ENCODE measurements at places on chromosomes 12 and 14. TPM values are rescaled to one million over a fixed set of nuclear protein-coding genes. Genes with fewer than 3 reads are reported as not detected.

GRCh38 chr12:4244868-4245267, 28.7 kb upstream of the CCND2 start:
- no peak for DNase-seq

DNA sequence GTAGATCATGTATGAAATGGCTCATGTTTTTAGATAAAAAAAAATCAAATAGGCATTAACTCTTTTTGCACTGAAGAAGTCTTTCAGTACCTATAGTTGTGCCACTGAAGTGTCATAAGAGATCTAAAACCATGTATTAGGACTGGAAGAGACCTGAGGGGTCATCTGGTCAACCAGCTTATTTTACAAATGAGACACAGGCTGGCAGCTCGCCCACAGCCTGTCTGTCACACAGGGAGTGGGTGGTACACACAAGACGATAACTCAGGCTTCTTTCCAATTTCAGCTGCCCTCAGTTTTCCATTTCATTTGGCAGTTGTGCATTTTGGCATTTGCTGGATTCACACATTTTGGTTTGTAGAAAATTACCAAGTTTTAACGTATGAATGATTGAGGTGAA, 34.7 kb downstream of the C12orf75 start:
- no peak for DNase-seq

DNA sequence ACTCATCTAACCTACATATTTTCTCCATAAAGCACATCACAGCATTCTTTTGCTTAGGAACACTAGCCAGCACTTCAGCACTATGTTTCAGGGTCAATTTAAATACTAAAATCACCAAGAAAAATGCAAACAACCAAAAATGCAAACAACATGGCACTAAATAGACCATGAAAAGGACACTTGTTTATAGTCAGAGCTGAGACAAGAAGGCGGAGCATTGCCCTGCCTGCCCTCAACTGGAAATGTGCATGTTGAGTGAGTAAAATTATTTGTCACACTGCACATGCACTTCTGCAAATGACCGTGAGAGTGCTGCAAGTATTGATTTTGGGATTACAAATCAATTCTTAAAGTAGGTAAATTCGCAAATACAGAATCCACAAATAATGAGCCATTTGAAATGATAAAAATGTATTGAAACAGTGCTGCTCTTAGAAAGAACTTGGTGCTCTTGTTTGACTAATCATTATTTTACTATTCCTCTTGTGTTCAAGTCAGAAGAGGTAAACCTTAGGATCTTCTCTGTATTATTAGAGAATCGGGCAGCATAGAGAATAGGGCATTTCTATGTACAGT, 34.8 kb downstream of the CFAP251 start:
- no peak for DNase-seq

The HSP90AA1 gene
- total RNA-seq = 518 TPM

GRCh38 chr12:79433465-79434072, 257.2 kb downstream of the PAWR start:
- no peak for DNase-seq

- DNase-seq = no peak
These were observed 270.5 kb downstream of the C12orf75 start for GRCh38 chr12:105600911-105601545.

The BMAL2 gene
- 14.7 TPM for total RNA-seq

- peak; percentile 37 for DNase-seq
These were observed 21.0 kb downstream of the KTN1 start for GRCh38 chr14:55600784-55601561.

GRCh38 chr12:100508751-100509150, 35.1 kb downstream of the NR1H4 start:
- no peak for DNase-seq

The KRT85 gene
- total RNA-seq = not detected

The ENDOU gene
- total RNA-seq = not detected

DNA sequence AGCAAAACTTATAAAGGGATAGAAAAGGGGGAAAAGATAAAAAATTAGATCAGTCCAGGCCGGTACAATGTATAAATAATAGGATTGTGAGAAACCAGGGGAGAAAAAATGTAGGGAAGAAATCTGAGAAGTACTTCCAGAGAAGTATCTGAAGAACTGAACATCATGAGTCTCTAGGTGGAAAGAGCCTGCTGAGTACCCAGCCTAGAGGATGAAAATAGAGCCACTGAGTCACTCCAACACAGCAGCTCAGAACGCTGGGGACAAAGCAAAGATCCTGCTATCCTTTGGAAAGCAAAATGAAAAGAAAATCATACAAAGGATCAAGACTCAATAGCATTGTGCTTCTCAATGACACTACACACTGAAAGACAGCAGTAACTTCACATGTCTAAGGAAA, 138.0 kb downstream of the ANO6 start:
- no peak for DNase-seq

- DNase-seq = no peak
These were observed 79.7 kb downstream of the SAMD4A start for GRCh38 chr14:54646626-54647025.

The JPH4 gene
- total RNA-seq = not detected

GRCh38 chr12:69066492-69067373, 133.8 kb upstream of the CPM start:
- no peak for DNase-seq

DNA sequence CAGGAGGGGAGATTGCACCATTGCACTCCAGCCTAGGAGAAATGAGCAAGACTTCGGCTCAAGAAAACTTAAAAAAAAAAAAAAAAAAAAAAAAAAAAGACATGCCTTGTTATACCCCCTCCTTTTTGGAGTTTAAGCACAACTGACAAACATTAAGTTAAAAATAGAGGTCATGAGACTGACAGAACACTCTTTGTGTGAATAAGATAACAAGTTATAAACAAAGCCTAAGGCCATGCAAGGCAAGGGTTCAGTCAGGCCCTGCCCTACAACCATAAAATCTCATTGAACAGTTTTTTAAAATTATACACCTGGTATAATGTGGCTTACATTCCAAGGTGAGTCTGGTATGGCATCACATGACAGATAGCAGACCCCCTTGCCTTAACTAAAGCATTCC, 39.3 kb downstream of the TSPAN19 start:
- DNase-seq = no peak

- no peak for DNase-seq
These were observed 71.0 kb downstream of the DAD1 start for GRCh38 chr14:22518073-22518472.

GRCh38 chr12:100254876-100255275, 12.0 kb downstream of the DEPDC4 start:
- DNase-seq = no peak

DNA sequence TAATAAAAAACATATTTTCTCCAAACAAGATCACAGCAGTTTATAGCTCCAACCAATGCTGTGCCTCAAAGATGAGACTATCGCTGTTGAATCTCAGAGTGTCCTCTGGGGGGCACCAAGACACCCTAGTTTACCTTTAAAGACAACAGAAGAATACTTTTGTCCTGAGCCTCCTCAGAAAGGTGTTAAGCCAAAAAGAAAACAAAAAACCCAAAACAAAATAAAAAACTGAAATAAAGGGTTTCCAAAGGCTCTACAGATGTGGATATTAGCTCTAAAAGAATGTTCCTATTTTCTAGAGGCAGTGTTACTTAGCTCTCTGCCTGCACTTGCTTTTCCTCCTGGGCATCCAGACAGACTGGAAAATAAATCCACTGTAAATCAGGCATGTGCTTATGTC, 86.9 kb upstream of the TTC7B start:
- peak; percentile 40 for DNase-seq

The UNG gene
- total RNA-seq = 58.0 TPM

DNA sequence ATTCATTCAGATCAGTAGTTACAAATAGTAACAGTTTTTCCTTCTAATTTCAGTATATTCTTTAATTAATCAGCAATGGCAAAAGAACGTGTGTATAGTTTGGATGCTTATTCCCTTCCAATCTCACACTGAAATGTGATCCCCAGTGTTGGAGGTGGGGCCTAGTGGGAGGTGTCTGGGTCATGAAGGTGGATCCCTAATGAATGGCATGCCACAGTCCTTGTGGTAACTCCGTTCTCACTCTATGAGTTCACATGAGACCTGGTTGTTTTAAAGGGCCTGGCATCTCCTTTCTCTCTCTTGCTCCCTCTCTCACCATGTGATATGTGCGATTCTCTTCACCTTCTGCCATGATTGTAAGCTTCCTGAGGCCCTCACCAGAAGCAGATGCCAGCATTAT, 18.9 kb upstream of the SYNDIG1L start:
- DNase-seq = no peak

- DNase-seq = peak; percentile 6
These were observed 484 bp downstream of the ALKBH1 start for GRCh38 chr14:77707355-77707723.

The ACSM4 gene
- not detected for total RNA-seq

DNA sequence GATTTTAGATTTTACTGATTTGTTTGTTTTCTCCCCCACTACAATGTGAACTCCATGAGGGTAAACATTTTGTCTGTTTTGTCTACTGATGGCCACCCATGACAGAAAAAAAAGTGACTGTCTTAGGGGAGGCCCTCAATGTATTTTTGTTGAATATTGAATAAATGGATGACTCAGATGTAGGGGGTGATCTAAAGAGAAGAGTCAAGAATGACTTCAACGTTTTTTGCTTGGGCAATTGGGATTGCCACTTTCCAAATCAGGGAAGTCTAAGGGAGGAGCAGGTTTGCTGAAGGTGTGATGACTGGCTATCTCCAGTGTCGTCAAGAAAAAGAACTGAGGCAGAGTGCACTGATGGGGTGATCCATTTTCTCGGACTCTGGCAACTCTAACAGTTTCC, 10.7 kb upstream of the PHC1 start:
- no peak for DNase-seq

The C1R gene
- total RNA-seq = 104 TPM

The SELPLG gene
- 2.8 TPM for total RNA-seq

The STON2 gene
- 6.3 TPM for total RNA-seq

The INSM2 gene
- total RNA-seq = not detected

DNA sequence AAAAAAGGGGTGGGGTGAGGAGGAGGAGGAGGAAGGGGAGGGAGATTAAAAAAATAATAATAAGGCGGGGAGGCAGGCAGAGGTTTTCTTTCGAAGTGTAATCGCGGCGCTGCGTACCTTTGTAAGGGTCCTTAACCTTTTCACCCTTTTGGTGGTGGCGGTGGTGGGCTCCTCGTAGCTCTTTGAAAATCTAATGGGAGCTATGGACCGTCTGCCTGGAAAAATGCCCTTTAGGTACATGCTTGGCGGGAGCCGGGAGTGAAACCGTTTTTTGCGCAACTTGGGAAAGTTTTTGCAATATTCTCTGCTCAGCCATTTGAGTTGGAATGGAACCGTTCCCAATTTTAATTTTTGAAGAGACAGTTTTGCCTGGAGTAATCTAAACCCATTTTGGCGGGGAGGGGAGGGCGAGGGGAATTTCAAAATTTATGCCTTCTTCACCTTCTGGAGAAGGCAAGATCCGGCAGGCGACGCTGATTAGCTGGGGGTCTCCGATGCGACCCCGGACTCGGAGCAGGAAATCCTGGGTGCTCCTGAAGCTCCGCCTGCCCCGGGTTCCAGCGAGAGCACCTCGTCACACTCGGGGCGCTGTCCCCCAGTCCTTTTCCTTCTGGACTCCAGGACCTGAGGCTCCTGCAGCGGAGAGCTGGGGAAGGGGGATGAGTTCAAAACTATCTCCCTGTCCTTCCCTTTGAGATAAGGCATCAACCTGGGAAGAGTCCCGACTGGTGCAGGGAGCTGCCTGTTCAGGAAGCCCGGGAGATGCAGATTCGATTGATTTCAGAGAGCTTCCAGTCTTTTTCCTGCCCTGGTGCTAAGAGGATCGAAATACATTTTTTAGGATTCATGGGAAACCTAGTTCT, 74.6 kb upstream of the TBX5 start:
- DNase-seq = no peak

GRCh38 chr12:13026286-13026685, 17.9 kb upstream of the FAM234B start:
- no peak for DNase-seq

DNA sequence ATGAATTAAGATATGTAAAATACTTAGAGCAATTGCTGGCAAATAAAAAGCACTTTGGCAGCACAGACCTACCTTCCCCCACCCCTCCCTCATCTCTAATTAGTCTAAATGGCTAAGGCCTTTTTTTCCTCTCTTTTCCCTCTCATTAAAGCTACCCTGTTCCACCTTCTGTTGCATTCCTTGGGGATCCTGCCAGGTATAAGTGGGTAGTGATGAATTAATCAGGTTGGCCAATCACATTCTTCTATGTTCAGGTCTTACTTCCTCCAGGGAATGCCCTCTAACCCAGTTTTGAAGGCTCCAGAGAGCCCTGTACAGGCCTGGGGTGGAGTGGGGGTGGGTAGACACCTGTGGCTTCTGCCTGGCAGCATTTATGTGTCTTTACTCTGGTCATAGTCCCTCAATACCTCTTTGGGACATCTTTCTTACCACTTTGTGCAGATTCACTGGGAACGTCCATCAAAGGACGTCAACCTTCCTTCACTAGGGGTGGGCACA, 28.4 kb downstream of the HSPB8 start:
- DNase-seq = no peak

- no peak for DNase-seq
These were observed 506 bp downstream of the TMEM132D start for GRCh38 chr12:129903092-129903945.

DNA sequence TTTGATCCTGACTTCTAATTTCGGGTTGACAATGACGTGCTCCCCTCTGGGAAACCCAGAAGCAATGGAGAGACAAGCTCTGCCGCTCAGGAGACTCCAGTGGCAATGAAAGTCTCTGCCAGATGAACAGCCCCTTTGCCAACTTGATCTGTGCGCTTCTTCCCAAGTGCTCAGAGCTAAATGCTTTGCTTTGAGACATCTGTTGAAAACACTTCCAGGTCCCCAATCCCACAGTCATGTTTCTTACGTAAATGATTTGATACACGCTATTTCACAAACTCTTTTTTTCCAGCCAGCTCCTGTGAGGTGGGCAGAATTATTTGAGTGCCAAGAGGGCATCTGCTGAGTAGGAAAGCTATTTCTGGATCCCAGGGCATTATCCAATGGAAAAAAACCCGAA, 147.6 kb downstream of the RIMBP2 start:
- no peak for DNase-seq

The KERA gene
- not detected for total RNA-seq

DNA sequence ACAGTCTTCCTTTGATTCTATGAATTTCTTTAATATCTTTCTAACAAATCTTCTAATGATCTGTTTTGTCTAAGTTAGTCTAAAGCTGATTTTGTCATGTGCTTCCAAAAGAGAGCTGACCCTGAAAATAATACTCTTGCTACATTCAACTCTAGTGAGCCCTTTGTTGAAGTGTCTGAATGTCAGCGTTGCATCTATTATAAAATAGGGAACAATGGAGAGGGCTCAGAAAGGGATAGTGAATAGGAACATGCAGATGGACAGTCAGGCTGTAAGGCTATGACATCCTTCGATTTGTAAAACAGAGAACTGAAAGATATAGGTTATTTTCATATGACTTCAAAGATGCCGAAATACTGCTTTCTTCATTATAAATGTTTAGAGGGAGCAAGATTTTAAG, 304.5 kb downstream of the GALC start:
- no peak for DNase-seq
